ENCODE measurements at places on chromosomes 2 and 18.

- no peak for DNase-seq
Measured at GRCh38 chr2:133405252-133405651, 163.0 kb downstream of the NCKAP5 start.

GRCh38 chr2:198254536-198255090, 450.2 kb downstream of the PLCL1 start:
- DNase-seq = no peak

DNA sequence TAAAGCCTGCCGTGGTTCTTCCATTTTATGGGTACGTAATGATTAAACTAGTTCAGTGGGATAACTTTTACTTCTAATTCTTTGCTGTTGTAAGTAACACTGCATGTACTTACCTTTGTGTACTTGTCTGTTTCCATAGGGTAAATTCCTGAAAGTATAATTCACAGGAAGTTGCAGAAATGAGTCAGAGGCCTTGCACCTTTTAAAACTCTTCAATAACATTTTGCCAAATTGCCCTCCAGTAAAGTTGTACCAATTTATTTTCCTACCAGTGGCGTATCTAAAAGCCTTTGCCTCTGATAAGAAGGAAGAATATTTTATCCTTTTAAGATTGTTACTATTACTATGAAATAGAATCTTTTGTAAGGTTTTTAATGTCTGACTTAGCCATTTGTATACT, 65.1 kb downstream of the CAB39 start:
- no peak for DNase-seq

DNA sequence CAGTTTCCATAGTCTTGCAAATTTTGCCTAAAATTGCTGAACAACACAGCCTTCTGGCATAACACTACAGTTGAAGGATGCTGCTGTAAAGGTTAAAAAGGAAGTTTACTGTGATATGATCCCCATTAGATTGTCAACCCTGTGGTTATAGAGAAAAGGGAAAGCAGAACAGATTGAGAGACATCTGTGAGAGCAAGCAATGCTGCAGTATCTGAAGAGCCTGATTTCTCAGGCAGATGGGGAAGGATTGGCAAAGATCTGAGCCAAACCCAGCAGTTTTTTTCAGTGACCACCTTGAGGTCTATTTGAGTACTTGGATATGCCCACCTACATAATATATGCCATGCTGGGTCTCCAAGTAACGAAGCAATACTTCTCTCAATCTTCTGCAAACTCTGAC, 8.5 kb upstream of the ST8SIA3 start:
- DNase-seq = no peak

DNA sequence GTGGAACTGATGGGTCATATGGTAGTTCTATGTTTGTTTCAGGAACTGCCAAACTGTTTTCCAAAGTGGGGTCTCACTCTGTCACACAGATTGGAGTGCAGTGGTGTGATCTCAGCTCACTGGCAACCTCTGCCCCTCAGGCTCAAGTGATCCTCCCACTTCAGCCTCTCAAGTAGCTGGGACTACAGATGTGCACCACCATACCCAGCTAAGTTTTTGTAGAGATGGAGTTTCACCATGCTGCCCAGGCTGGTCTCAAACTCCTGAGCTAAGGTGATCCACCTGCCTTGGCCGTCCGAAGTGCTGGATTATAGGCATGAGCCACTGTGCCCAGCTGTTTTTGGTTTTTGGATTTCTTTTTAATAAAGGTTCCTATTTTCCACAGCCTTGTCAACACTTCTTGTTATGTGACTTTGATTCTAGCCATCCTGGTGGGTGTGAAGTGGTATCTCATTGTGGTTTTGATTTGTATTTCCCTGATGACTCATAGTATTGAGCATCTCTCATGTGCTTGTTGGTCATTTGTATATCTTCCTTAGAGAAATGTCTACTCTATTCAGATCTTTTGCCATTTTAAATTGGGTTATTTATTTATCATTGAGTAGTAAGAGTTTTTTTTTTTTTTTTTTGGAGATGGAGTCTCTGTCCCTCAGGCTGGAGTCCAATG, 22.8 kb downstream of the NPC1 start:
- no peak for DNase-seq

- DNase-seq = no peak
Measured at GRCh38 chr2:215540658-215541057, 104.8 kb upstream of the FN1 start.

GRCh38 chr2:66684289-66684688, 249.4 kb downstream of the MEIS1 start:
- no peak for DNase-seq

DNA sequence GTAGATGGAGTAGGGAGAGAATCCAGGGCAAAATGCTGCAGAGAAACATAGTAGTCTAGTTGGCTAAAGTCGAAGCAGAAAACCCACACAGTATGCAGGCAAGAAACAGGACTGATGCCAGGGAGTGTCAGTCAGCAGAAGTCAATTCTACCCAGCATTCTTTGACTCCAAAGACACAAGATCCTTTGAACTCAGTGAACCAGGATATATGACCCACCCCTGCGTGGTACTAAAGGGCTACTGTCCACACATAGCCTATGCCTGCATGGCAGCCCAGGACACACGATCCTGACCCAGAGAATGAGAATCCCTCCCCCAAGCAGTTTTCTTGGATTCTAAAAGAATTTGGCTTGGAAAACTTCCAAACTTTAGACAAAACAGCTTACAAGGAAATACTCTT, 42.5 kb downstream of the ALK start:
- no peak for DNase-seq

- no peak for DNase-seq
Measured at GRCh38 chr2:173187941-173188788, 112.5 kb downstream of the MAP3K20 start.

Data from stimulated activated CD4-positive, alpha-beta T cell treated with anti-CD3 and anti-CD28 coated beads, Interleukin-4, amount 100 ng/mL, for 4 hours (primary cell).